H9 (cell line): ENCODE measurements at places on chromosomes 4 and X.
A peak's percentile ranks its signal among the peaks of the same experiment; 100 is the strongest.

DNA sequence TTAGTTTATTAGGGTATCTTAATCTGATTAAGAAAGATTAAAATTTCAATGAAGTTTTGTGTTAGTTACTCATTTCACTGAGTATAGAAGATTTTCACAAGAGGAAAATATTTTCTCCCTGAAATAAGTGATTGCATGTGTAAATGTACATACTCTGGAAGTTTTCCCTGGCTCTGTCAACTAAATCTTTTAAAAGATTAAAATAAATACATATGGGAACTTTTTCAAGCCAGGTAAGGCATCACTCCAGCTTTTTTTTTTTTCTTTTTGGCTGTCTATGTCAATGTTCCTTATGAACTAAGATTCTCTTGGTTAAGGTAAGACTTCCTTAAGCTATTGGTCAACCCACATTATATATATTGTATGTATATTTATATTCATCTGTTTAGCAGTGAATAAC, 117.6 kb downstream of the CBR4 start:
- DNase-seq: no peak

- DNase-seq: no peak
Measured at GRCh38 chr4:127771535-127772275, 10.4 kb upstream of the HSPA4L start.

- DNase-seq: peak; percentile 34
Measured at GRCh38 chrX:133359466-133359865, 55.8 kb downstream of the GPC4 start.

- no peak for DNase-seq
Measured at GRCh38 chr4:185869427-185869826, 57.4 kb upstream of the SORBS2 start.

GRCh38 chr4:58209551-58209950, 1099.4 kb upstream of the IGFBP7 start:
- no peak for DNase-seq

GRCh38 chr4:102569200-102569599, 68.0 kb downstream of the NFKB1 start:
- no peak for DNase-seq

GRCh38 chrX:134423606-134424005, 36.4 kb upstream of the HPRT1 start:
- no peak for DNase-seq

- no peak for DNase-seq
Measured at GRCh38 chr4:188485906-188486305, 346.7 kb downstream of the TRIML1 start.

DNA sequence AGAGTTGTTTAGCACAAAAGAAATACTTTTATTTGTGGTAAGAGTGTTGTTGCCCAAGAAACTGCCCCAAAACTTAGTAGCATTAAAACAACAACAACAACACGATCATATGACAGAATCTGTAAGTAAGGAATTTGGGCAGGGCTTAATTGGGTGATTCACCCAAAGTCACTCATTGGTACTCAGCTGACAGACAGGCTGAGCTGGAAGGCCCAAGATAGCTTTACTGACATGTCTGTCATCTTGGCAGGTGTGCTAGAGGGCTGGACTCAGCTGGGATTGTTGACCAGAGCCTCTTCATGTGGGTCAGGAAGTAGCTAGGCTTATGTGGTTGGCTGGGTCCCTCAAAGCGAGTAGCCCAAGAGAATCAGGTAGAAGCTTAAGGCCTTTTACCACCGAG, 52.3 kb downstream of the KIAA0232 start:
- no peak for DNase-seq

- no peak for DNase-seq
Measured at GRCh38 chr4:4440333-4441061, 53.6 kb downstream of the NSG1 start.

- no peak for DNase-seq
Measured at GRCh38 chr4:57668621-57669020, 558.4 kb upstream of the IGFBP7 start.

DNA sequence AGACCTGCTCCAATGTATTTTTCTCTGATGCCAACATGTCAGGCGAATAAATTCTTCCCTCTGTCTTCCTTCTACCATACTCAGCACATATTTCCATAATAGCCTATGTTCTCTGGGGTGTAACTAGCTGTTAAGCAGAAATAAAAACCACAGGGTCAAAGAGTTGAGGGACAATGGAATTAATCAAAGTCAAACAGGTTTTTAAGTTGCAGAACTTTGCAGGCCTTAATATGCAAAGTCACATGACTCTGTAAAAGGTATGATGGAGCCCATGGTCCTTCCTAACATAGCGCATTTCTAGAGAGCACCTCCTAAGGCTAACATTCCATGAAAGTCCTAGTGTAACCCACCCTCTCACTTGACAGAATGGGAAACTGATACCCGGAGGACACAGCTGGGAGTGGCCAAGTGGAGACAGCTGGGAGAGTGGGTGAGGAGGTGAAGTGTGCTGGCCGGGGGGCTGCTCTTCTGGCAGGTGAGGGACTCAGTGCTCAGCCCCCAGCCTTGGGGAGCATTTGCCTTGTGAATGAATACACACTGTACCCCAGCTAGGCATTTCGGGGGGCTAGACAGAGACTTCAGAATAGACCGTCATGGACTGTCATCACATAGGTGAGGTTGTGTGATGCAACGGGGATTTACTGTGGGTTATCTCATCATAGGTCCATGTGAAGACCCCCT, 8.4 kb upstream of the SORCS2 start:
- peak; percentile 2 for DNase-seq

GRCh38 chr4:185932491-185932890, 120.5 kb upstream of the SORBS2 start:
- DNase-seq: no peak

DNA sequence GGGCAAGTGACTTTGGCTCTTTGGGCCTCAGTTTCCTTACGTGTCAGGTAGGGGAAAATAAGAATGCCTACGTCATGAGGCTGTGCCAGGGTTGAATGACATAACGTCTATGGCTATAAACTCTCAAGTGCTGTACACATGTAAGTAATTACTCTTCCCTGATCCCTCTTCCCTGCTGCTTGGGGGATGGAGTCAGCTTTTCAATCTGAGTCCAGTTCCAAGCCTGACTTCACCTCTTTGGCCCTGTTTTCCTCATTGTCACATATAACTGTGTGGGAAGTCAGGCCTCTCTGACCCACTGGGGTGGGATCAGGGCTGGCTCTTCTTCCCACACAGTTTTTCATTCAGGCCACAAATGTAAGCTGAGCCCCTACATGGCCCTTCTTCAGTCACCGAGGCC, 11.4 kb upstream of the CITED1 start:
- DNase-seq: no peak

DNA sequence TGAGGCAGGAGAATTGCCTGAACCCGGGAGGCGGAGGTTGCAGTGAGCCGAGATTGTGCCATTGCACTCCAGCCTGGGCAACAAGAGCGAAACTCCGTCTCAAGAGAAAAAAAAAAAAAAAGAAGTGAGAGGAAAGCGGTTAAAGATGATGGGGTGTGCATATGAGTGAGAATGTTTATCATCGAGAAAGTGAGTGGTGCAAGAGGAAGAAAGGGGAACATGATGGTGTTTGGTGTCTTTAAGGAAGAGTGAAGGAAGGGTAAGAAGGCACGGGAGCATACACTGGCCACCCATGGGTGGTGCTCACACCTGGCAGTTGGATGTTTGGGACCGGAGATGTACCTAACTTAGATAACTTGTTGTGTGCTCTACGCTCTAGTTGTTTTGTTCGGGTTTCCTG, 62.2 kb downstream of the STOX2 start:
- no peak for DNase-seq

GRCh38 chr4:4995908-4996265, 23.4 kb downstream of the CYTL1 start:
- DNase-seq: no peak

DNA sequence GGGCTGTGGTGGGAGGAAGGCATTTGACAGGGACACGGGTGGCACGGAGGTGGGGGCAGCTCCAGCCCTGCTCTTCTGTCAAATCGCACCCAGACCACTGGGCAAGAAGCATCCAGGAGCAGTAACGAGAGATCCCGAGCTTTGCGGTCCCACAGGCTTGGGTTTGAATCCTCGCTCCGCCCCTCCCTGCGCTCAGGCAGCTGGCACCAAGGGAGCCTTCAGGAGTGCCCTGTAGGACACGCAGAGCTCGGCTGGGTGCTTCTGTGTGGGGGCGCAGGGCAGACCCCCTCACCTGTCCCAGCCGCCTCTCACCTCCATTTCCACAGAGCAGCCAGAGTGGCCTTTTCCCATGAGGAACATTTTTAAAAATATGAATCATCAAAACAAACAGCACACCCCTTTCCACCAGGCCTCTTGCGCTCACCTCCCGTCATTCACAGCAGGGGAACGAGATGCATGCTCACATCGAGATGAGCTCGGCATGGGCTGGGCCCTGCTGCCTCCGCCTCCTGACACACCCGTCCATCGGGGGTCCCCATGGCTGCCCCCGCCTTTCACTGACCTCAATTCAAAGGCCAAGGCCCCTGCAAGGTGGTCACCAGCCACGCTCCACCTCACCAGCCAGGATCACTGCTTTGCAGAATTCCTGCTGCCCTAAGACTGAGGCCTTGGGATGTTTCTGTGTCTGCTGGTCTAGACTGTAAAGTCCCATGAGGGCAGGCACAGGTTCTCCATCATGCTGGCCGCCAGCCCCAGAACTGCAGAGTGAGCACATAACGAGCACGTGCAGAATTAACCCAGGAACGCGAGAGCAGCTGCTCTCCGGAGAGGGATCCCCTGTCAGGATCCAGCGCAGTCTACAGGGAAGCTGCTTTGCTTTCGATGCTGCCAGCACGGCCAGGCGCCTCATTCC, 52.7 kb downstream of the ACOX3 start:
- DNase-seq: no peak
